ENCODE measurements at places on chromosomes 5 and 9. TPM values are rescaled to one million over a fixed set of nuclear protein-coding genes. Genes with fewer than 3 reads are reported as not detected.

The ANGPTL2 gene
- total RNA-seq = 17.6 TPM

The IRX2 gene
- 19.0 TPM for total RNA-seq

The PCDHGB2 gene
- total RNA-seq = 8.8 TPM

The OR1J2 gene
- total RNA-seq = not detected

The SPATA31E1 gene
- not detected for total RNA-seq

The PTPDC1 gene
- 16.9 TPM for total RNA-seq

The UBE2QL1 gene
- total RNA-seq = 0.70 TPM

The GRIA1 gene
- 1.8 TPM for total RNA-seq

The TMEM215 gene
- total RNA-seq = 0.88 TPM

The C9orf78 gene
- total RNA-seq = 36.3 TPM

The TMCO6 gene
- 14.7 TPM for total RNA-seq

The LCN6 gene
- not detected for total RNA-seq

The MARCOL gene
- total RNA-seq = not detected

The APBA1 gene
- total RNA-seq = 24.0 TPM

The FGF18 gene
- 1.6 TPM for total RNA-seq

The ADAMTS2 gene
- 32.0 TPM for total RNA-seq

The PPP3R2 gene
- 0.23 TPM for total RNA-seq

The SPINK4 gene
- not detected for total RNA-seq

The SPATA31D4 gene
- not detected for total RNA-seq

The IL7R gene
- total RNA-seq = 1.6 TPM

The EPB41L4A gene
- 33.3 TPM for total RNA-seq

The NR5A1 gene
- 0.12 TPM for total RNA-seq

The PRELID2 gene
- 40.2 TPM for total RNA-seq
